Caki2 (cell line): ENCODE measurements at places on chromosomes 1 and 21.

GRCh38 chr1:214471458-214471857, 79.9 kb downstream of the PTPN14 start:
- DNase-seq = no peak

DNA sequence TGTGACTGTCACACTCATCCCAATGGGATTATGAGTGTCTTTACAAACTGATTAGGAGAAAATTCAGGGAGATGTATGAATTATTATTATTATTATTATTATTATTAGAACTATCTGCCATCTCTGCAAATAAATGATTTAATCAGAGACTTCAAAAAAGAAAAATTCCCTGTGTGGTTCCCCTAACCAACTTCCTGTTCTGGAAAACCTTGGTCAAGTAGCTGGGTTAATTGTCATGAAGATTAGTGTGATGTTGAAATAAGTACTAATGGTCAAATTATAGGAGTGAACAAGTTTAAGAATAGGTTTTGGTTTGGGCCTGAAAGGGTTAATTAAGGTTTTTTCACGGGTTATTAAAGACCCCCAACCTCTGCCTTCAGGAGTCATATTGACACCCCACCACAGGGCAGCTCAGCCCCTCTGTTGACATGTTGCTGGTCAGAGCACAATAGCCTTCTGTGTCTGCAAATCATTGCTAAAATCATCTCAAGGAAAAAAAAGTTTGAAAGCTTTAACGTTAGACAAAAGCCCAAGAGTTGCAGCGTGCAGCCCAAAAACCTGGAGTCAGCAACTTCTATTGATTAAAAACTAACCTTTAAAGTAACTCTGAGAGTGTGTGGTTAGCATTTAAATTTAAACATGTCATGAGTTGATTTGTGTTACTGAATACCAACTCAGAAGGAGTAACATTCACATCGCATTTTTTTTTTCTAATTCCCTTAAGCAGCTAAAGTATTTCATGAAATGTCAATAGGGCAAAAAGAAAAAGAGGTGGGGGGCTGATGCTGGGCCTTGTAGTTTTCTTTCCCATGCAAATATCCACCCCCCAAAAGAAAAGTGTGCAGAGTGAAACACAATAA, 272.5 kb downstream of the TM2D1 start:
- no peak for DNase-seq

DNA sequence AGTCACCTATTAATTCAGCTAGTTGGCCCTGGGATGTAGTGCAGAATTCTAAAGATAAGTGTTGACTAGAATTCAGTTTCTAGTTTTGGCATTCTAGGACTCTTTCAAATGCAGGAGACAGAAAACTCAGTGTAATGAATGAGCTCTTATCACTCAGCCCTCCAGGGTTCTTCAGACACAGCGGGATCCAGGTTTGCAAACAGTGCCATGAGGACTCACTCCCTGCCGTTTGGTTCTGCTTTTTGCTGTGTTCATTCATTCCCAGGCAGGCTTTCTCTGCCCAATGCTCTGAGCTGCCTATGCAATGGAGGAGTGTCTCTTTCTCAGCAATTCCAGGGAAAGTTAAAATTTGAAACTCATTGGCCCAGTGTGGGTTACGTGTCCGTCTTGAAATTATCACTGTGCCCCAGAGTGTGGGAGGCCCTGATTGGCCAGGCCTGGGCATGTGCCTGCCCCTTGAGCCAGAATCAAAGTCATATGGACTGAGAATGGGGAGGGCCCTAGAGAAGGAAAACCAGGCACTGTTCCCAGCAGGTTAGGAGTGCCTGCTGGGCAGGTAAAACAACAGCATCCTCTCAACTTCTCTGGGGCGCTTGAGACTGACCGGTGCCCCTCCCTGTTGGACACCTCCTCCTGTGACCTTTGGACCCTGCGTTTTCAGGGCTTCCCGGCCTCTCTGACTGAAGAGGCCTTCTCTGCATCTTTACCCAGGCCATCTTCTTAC, 43.4 kb downstream of the TMEM51 start:
- no peak for DNase-seq

DNA sequence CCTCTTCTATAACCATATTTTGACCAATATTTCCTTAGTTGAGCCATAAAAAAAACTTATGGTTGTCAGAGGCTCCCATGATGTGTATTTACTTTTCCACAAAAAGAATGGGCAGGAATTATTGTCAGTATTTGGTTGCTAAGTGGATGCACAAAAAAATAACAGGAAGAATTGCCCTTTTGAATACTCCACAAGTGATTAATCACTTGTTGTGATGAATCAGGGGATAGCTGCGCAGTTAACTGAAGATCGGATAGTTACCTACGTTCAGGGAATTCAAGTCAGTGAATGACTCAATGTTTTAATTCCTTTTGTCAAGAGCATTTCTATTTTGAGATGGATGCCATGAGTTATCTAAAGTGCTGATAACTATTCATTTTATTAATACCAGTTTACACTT, 785.2 kb upstream of the B3GALT2 start:
- DNase-seq = peak; percentile 67

GRCh38 chr1:193313354-193314140, 127.1 kb upstream of the B3GALT2 start:
- DNase-seq = no peak

DNA sequence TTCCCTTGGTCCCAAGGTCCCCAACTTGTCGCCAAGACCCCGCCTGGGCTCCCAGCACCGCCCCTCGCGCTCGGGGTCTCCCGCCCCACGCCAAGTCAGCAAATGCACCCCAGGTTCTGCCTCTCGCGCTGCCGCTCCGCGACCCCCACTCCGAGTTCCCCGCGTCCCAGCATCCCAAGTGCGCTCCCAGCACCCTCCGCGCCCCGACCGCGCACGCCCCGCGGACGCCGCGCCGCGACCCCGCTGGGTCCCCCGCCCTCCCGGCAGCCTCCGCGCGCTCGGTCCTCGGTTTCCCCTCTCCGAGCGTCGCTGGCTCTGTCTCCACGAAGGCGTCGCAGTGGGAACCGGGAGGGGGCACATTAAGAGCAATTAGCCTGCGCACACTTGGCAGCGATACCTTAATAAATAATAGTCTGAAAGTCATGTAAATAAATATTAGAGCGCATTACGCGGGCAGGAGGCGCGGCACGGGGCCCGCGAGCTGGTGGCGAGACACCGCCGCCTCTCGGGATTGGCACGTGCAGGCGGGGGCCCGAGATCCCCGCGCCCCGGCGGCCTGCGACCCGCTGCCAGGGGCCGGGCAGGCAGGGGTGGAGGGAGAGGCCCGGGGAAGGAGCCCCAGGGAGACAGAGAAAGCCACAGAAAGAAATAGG, 75.9 kb downstream of the VWA5B1 start:
- no peak for DNase-seq

- no peak for DNase-seq
These were observed 103.5 kb downstream of the NPHP4 start for GRCh38 chr1:5888606-5889211.

GRCh38 chr1:154954541-154954940, 1.4 kb downstream of the PBXIP1 start:
- DNase-seq = no peak

DNA sequence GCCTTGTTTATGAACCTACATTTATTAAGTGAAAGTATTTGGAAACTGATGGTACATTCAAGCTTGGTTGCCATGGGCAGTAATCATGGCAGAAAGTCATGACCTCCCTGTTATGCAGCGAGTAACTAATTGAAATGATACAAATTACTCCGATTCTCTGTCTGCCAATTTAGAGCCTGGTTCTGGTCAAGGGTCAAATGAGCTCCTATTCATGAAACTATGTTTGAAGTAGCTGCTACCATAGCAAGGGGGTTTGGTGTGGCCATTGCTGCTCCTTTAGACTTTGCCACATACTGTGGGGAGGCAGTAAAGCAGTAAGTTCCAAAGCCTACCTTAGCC, 187.2 kb upstream of the FOXD3 start:
- DNase-seq = no peak

DNA sequence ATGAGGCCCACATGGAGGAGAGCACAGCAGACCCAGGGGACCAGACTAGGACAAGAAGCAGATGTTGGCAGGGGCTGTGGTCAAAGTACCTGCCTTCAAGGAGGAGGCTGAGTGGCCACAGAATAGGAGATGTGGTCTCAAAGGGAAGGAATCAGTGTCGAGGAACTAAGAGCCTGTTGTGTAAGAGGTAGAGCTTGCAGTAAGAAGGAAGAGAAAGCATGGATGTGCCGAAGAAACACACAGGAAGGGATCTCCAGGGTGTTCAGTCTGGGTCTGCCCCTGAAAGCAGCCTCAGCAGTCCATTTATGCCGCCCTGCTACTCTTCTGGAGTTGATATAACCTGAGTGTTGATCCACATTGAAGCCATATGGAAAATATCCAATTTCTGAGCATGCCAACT, 83.9 kb downstream of the NID1 start:
- DNase-seq = no peak

DNA sequence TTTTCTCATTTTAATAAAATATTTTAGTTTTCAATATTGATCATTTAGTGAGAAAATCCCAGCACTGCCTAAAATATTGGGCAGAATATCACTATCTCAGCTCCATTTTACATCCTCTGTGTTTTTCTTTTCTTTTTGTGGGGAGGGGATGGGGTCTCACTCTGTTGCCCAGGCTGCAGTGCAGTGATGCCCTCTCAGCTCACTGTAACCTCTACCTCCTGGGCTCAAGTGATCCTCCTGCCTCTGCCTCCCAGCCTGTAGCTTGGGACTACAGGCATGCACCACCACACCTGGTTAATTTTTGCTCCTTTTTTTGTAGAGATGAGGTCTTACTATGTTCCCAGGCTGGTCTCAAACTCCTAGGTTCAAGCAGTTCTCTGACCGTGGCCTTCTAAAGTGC, 76.1 kb downstream of the SLC25A24 start:
- no peak for DNase-seq

DNA sequence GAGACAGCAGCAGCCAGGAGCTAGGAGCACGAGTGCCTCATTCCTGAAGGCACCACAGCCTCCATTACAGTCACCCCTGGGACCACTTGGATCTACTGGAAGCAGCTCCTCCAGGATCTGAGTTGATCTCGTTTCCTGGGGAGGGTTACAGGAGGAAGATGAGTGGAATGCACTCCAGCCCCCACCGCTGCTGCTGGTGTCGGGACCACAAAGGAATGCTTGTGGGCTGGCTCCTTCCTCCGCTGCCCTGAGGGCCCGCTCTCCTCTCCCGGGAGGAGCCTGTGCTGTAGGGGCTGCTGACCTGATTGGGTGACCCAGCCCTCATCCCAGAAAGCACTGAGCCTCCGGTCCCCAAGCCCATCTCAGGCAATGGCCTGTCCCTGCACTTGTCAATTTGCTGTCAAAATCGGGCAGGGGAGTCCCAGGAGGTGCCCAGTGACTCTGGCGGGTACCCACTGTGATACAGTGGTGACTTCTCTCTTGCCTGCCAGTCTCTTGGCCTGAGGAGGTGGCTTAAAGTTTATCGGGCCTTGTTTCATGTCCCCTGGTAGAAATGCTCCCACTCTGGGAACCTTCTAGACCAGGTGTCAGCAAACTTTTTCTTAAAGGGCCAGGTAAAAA, 23.1 kb downstream of the IL10RB start:
- no peak for DNase-seq

DNA sequence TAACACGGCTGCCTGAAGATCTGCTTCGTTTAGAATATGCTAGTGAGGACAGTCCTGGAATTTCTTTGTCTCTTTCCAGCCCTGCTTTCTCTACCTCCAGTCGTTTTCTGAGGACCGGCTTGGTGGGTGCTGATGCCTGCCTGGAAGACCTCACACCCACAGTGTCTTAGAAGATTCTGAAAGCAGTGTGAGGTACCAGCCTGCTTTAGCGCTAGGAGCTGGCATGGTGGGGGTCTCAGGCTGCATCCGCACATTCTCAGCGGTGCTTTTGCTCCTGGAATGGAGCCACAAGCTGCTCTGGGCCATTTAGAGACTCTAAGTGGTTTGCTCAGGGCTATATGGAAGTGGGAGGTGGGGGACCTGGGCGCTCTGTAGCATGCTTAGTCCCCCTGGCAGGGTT, 61.4 kb downstream of the CD247 start:
- no peak for DNase-seq

DNA sequence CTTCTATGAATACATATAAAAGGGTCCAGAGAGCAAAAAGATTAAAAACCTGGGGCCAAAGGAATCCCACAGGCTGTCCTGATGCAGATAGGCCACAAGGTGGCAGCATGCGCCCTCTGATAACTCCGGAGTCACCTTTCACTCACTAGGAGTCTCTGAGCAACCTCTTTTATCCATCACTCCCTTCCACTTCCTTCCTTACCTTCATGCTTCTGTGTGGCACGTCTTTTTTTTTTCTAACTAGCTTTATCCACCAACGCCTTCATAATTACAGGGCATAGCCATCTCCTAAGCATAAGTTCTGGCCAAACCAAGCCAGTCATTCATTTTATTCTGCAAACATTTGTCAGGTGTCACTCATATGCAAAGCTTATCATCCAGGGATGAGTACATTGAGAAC, 3.9 kb upstream of the PGLYRP4 start:
- peak; percentile 42 for DNase-seq
